ENCODE measurements at places on chromosomes 6 and 20.
A peak's percentile ranks its signal among the peaks of the same experiment; 100 is the strongest.

- DNase-seq: peak; percentile 88
Observed at GRCh38 chr6:33768644-33769120, 20.2 kb downstream of the LEMD2 start.

GRCh38 chr6:114090626-114091025, 119.7 kb upstream of the HDAC2 start:
- peak; percentile 12 for DNase-seq

GRCh38 chr20:45822857-45823256, 4.3 kb downstream of the TNNC2 start:
- DNase-seq: peak; percentile 56

DNA sequence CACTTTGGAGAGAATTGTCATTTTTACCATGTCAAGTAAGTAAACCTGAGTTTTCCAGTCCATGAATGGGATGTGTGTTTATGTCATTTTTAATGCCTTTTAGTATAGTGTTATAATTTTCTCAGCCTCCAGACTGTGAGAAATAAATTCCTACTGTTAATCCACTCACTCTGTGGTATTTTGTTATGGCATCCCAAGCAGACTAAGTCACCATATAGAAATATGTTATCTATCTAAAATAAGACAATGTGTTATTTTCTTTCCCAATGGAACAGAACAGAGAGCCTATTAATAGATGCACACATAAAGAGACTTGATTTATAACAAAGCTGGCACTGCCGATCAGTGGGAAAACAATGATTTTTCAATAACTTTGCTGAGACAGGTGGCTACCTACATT, 70.2 kb upstream of the SLC4A11 start:
- DNase-seq: no peak

DNA sequence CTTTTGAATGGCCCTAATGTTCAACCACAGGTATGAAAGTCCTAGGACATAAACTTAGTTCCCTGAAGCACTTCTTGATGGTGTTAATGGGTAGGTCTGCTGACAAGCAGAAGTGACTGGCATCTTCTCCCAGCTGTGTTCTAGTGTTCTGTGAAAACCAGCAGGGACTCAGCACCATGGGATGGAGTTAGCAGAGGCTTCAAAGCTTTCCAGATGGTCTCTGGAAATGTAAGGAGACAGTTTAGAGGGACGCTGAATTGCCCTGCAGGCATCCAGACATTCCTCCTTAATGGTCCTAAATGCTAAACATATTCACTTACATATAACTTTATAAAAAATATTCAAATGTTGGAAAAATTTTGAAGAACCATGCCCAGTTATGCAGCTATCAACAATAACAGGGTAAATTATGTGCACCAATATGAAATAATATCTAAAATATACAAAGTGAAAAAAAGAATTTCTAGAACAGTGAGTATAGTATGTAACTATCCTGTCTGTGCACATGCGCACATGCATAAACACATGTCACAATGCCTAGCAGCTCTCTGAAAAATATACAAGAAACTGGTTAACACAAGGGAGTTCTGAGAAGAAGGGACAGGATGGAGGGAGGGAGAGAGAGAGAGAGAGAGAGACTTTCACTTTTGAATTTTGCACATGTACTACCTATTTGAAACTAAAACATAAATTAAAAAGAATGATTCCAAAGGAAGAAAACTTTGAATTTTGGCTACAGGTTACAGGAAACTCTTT, 87.2 kb downstream of the PRDM1 start:
- no peak for DNase-seq

DNA sequence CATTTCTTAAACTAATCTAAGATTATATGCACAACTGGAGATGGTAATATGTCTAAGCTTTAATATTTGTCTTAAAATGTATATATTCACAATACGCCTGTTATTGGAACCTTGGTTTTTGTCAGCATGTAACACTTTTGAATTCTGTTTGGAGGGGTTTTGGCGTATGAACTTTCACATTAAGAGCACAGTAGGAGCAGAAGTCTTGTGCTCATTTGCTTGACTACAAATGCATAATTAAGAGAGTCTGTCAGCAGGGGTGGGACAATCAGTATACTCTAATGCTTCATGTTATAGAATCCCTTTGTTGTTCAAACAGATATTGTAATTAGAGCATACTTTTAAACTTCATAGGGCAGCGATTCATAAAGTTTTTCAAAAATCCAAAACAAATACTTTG, 112.8 kb downstream of the QKI start:
- DNase-seq: no peak

- DNase-seq: peak; percentile 83
Observed at GRCh38 chr6:166007349-166008263, 160.0 kb downstream of the TBXT start.

DNA sequence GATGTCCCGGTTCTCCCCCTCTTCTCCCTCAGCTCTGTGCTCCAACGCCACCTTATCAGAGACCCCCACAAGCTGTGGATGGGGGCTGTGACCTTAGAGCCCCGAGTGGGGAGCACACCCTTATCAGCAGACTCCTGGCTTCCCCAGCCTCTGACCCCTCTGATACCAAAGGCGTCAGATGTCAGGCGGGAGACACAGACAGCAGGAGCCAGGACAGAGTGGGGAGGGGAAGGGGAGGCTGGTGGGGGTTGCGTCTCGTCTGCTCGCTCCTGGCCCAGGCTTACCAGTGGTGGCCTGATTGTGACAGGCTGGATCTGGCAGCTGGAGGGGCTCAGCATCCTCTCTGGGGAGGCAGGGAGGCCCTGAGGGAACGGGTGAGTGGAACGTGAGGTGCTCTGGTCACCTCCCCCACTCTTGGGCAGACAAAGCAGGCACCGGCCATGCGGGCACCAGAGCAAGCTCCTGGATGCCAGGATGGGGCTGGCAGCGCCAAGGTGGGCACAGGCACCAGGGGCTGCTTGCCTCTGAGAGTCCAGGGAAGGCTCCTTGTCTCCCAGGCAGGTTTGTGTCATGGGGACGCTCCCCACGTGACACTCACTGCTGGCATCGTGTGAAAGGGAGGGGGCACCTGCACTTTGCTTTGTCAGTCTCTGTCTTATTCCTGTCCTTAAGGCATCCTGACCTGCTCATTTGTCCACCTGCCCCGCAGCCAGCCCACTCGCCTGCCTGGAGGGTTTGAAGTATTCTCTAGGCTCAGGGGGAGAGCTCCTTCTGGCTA, 27.8 kb upstream of the GATA5 start:
- DNase-seq: no peak

GRCh38 chr20:51139891-51140290, 117.0 kb upstream of the KCNG1 start:
- DNase-seq: no peak

GRCh38 chr6:85193339-85193738, 256.5 kb upstream of the NT5E start:
- DNase-seq: no peak

DNA sequence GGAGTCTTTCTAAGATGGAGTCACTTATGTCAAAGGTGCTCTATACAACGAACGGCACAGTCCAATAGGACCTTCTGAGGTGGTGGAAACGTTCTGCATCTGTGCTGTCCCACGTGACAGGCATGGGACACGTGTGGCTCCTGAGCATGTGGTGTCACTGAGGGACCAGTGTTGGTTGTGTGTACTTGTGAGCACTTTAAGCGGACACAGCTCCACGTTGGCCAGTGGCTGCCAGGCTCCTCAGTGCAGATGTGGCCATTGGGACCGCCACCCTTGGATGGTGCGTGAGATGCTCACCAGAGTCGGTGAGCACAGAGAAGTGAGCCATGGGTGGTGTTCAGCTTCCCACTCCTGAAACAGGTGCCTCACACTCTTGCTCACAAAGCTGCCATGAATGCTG, 110.0 kb downstream of the SYNDIG1 start:
- no peak for DNase-seq

GRCh38 chr6:11139051-11139960, 27.8 kb upstream of the ERVFRD-1 start:
- no peak for DNase-seq

- DNase-seq: no peak
Observed at GRCh38 chr6:39204646-39205244, 24.5 kb downstream of the KCNK5 start.

- DNase-seq: no peak
Observed at GRCh38 chr20:41357424-41358163, 9.0 kb downstream of the EMILIN3 start.

- no peak for DNase-seq
Observed at GRCh38 chr20:58274384-58274783, 35.1 kb upstream of the RAB22A start.

DNA sequence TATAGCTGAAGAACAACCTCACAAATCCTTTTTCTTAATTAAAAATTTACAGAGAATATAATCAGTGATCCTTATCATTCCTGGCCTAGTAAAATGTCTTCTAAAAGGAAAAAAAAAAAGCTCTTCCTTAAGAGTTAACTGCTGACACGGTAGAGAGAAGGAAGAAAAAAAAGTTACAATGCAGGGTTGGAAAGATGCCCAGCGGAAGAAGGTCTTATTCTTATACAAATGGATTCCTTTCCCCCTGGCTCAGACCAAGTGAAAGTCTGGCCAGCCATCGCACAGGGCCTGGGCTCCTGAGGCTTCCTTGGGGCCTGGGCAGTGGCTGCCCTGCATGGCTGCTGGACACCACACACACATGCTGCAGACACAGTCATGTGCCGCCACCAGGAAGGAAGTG, 688.6 kb downstream of the TENT5A start:
- DNase-seq: peak; percentile 8

- DNase-seq: no peak
Observed at GRCh38 chr6:1796706-1797529, 187.2 kb downstream of the FOXC1 start.

GRCh38 chr6:90421666-90422065, 125.0 kb upstream of the BACH2 start:
- no peak for DNase-seq

DNA sequence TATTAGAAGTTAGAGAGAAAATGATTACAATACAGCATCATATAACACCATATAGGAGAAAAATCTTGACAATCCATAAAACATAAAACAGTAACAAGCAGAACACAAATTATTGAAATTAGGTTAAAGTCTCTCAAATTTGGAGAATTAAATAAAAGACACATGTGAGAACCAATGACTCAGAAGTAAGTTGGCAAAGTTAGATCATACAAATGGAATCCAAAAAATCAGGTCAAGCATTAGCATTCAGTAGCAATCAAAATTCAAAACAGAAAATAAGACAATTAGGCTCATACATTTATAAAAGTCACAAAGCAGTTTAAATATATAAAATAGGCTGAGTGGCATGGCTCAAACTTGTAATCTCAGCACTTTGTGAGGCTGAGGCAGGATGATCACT, 775.6 kb downstream of the PHF3 start:
- peak; percentile 1 for DNase-seq

DNA sequence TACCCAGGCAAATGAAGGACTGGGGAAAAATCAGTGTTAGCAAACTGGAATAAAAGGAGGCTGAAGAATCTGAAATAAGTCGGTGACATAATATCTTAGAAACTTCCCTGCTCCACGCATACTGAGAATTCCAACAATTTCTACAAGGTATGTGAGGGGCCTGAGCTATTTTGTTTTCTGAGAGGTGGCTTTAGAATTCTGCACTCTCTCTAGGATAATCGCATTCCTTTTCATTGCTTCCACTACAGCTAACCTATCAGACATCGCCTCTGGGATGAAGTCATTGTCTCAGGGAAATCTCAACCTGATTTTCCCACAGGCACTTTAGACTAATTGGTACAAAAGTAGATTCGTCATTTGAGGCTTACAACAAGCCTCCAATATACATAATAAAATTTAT, 740.8 kb downstream of the PHF3 start:
- peak; percentile 31 for DNase-seq
